ENCODE measurements at places on chromosomes 1 and 21. TPM values are rescaled to one million over a fixed set of nuclear protein-coding genes. Genes with fewer than 3 reads are reported as not detected.

Gene RNU1-2
- total RNA-seq = under 0.01 TPM

DNA sequence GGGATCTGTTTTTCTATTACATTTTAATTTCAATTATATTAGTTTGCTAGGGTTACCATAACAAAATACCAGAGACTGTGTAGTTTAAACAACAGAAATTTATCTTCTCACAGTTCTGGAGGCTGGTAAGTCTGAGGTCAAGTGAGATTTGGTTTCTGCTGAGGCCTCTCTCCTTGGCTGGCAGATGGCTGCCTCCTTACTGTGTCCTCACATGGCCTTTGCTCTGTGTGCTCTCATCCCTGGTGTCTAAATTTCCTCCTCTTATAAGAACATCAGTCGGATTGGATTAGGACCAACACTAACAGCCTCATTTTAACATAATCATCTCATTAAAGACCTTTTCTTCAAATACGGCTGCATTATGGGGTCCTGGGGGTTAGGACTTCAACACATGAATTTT is 195.2 kb upstream of the CHODL start:
- H3K36me3 ChIP-seq = no peaks in the 10 kb centered on the region
- DNase-seq = no peak
- no peaks in the 10 kb centered on the region for H3K4me1 ChIP-seq
- no peaks in the 10 kb centered on the region for H3K27me3 ChIP-seq
- H3K4me3 ChIP-seq = no peak overlapping the region

DNA sequence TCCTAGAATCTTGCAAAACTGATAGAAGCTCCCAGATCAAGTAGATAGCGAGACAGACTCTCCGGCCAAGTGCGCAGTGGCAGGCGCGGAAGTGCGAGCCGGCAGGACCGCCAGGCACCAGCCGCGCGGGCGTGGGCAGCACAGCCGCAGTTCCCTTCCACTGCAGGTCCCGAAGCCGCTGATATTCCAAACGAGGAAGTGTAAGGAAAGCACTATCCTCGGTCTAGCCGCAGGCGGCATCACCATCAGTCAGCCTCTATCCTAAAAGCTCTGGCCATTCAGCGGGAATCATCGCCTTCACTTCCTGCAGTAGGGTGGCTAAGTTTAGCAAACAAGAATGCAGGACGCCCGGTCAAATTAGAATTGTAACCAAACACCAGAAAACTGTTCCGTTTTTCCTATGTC is 710 bp downstream of the GLRX2 start:
- peak overlapping the region; percentile 95 for H3K27ac ChIP-seq
- DNase-seq = peak; percentile 75
- peaks cover 14% of the 10 kb centered on the region for H3K4me1 ChIP-seq
- H3K27me3 ChIP-seq = no peaks in the 10 kb centered on the region

DNA sequence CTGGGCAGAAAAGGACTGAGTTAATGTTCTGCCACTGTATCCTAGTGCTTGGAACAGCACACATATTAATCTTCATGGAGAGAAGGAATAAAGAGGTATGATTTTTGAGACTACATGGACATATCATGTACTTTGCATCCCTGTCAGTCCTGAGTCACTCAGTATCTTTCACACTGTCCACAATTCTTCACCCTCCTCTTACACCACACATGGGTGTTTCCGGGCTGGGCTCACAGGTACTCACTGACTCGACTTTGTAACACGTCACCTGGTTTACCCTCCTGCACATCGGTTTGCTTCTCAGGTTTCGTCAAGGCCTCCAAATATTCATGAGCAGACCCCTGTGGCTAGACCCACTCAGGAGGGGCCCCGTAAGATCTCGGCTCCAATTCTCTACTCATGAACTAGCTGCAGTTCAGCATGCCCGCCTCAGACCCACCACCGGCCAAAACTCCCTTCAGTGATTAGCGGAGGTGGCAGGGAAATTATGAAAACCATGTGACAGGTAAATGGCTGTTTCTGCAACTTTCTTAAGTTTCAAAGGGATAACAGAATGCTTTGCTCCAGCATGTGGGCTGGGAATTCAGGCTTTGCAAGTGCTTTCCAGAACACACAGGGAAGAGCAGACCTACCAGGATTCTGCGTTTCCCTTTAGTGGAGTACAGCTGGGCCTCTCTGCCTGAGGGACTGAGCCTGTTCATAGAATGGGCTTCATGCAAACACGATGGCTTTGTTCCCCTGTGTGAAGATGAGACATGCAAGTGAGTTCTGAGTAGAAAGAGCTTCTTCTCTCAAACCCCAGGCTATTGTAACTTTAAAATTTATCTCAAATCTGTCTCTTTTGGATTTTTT is 31.3 kb upstream of the TRABD2B start:
- no peaks in the 10 kb centered on the region for H3K36me3 ChIP-seq
- DNase-seq = no peak
- H3K27me3 ChIP-seq = no peaks in the 10 kb centered on the region
- no peaks in the 10 kb centered on the region for H3K4me1 ChIP-seq
- H3K27ac ChIP-seq = no peak overlapping the region

DNA sequence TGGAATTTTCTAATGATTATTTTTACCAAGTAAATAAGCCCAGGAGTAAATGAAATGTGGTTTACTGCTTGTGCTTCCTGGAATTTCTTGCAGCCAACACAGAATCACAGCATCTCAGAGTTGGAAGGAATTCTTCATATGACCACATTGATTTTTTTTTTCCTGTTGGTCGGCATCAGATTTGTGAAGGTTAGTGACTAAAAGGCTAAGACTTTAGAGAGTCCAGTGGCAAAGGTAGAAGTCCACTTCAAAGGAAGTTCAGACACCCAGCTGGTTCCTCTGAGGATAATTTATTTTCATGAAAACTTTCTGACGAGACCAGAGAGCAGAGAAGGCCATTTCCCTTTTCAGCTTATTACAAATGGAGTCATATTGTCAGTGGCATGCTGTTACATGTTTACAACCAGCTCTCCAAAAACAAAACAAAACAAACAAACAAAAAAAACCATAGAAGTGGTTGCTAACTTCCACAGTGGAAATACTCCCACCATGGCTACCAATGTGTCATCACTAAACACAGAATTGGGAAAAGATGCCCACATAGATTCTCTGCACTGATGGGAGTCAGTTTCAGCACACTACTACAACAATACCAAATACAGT is 77.2 kb upstream of the CDC42BPA start:
- no peak overlapping the region for H3K4me3 ChIP-seq
- no peak for DNase-seq
- no peaks in the 10 kb centered on the region for H3K27me3 ChIP-seq
- no peaks in the 10 kb centered on the region for H3K4me1 ChIP-seq
- H3K36me3 ChIP-seq = no peaks in the 10 kb centered on the region
- no peak overlapping the region for H3K27ac ChIP-seq

Measured in sigmoid colon (tissue), 7 donors.